ENCODE measurements at places on chromosomes 7 and 10. TPM values are rescaled to one million over a fixed set of nuclear protein-coding genes. Genes with fewer than 3 reads are reported as not detected.

The TUBAL3 gene
- total RNA-seq: not detected

The AGAP6 gene
- total RNA-seq: 4.0 TPM

The C10orf71 gene
- not detected for total RNA-seq

The IFRD1 gene
- total RNA-seq: 107 TPM

The CDHR1 gene
- under 0.01 TPM for total RNA-seq

The HSPA12A gene
- total RNA-seq: 25.8 TPM

The RPEL1 gene
- not detected for total RNA-seq

The XRCC2 gene
- 1.2 TPM for total RNA-seq

The ZFAND2A gene
- 12.2 TPM for total RNA-seq

The RAB11FIP2 gene
- total RNA-seq: 16.5 TPM

The SPDYE2B gene
- not detected for total RNA-seq

The OR13A1 gene
- not detected for total RNA-seq

The NKX1-2 gene
- total RNA-seq: not detected

The CACNA2D1 gene
- 134 TPM for total RNA-seq

The RAB19 gene
- total RNA-seq: not detected
